ENCODE measurements at places on chromosomes 6 and 20.

GRCh38 chr20:33640287-33640686 lies 21.8 kb upstream of the C20orf144 start:
- no peak for DNase-seq

- no peak for DNase-seq
These were observed 487.4 kb downstream of the TENT5A start for GRCh38 chr6:81265106-81265505.

- no peak for DNase-seq
These were observed 27.5 kb downstream of the ORC3 start for GRCh38 chr6:87617405-87617804.

- DNase-seq: no peak
These were observed 953.4 kb downstream of the KIF16B start for GRCh38 chr20:15619816-15620215.

DNA sequence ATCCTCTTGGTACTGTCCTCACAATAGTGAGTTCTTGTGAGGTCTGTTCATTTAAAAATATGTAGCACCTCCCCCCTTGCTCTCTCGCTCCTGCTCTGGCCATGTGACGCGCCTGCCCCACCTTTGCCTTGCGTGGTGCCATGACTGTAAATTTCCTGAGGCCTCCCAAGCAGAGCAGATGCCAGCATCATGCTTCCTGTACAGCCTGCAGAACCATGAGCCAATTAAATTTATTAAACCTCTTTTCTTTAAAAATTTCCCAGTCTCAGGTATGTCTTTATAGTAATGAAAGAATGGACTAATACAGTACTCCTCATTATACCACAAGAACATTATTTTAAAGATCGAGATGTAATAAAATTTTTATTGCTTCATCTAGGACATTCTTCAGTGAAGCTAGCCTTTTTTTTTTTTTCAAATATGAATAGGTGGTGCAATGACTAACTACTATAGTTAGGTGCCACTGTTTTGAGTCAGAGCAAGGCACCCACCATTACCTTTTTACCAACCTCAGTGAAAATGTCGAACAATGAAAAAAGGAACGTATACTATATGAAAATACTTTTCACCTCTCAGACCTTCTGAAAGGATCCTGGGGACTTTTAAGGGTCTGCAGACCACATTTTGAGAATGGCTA lies 191.1 kb upstream of the SGK1 start:
- DNase-seq: no peak

Data from stimulated activated CD8-positive, alpha-beta memory T cell treated with anti-CD3 and anti-CD28 coated beads, Interleukin-4, amount 100 ng/mL, for 1 hour (primary cell).